ENCODE measurements at places on chromosomes 11 and 22.

GRCh38 chr11:12890476-12890875 is 118.6 kb upstream of the RASSF10 start:
- no peak for DNase-seq

DNA sequence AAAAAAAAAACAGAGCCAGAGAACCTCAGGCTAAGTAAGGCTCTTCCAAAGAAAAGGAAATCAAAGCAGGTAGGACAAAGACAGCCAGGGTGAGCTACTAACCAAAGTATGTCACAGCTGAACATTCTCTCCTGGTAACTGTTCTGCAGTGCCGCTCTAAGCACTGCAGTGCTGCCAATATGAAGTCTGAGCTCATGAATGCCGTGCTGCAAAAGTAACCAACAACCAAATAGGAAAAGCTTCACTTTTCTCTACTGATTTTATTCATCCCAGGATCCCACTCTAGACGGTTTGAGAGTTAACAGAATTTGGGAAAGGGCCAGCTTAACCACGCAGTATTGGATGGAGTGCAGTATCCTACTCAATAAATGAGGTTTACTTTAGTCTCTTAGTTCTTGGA is 3.5 kb downstream of the SIK3 start:
- peak; percentile 21 for DNase-seq

- DNase-seq, result no peak
Observed at GRCh38 chr22:32528316-32528715, 53.7 kb downstream of the FBXO7 start.

GRCh38 chr11:123308077-123308476 is 113.0 kb upstream of the CLMP start:
- no peak for DNase-seq

DNA sequence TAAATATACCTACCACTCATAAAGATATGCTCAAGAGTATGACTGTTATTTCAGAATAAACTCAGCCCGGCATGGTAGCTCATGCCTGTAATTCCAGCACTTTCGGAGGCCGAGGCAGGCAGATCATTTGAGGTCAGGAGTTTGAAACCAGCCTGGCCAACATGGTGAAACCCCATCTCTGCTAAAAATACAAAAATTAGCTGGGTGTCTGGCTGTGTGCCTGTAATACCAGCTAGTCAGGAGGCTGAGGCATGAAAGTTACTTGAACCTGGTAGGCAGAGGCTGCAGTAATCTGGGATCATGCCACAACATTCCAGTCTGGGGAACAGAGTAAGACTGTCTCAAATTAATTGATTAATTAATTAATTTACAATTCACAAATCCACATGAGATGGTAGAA is 208.2 kb upstream of the PDGFD start:
- no peak for DNase-seq

DNA sequence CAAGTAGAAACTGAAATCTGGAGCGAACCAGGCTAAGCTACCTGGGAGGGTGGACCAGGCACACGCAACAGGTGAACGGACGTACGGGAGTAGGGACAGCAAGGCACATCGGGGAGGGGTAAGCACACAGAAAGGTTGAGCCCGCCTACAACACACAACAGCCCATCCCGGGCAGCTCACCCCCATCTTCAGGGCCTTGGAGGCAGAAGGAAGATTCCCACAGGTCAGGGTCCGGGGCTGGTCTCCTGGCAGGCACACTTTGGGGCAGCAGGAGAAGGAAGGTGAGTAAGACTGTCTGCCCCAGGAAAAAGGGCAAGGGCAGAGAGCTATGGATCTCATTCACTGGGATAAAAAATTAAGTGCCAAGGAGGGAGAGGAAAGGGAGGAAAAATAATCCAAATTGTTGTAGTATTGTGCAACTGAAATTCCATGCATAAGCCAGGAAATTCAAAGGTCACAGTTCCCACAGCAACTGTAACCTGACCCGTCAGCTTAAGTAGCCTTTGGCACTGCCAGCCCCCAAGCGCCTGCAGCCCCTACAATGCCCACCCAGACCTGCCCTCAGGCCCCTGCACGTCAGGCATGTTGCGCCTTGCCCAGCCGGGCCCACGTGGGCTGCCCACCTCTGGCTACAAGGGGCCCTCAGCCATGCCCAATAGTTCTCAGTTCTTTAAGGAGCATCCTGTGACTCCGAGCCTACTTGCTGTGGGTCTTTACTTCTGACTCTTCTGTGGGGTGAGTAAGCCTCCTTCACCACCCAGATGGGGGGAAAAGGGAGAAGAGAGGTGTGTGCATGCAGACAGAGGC is 51.8 kb downstream of the MICAL3 start:
- peak; percentile 61 for DNase-seq

DNA sequence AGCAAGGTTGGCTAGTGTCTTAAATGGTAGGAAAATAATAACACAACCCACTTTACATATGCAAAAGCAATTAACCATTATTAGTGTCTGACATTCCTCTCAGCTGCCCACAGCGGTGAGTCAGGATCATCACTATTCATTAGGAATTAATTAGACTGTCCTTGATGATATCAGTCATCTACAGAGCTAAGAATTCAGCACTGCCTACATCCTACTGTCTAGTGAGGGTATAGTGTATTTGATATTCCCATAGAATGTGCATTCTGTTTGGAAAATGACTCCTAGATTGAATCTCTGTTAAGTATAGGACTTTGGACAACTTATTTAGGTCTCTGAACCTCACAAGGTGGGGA is 82.2 kb downstream of the TEAD1 start:
- no peak for DNase-seq

DNA sequence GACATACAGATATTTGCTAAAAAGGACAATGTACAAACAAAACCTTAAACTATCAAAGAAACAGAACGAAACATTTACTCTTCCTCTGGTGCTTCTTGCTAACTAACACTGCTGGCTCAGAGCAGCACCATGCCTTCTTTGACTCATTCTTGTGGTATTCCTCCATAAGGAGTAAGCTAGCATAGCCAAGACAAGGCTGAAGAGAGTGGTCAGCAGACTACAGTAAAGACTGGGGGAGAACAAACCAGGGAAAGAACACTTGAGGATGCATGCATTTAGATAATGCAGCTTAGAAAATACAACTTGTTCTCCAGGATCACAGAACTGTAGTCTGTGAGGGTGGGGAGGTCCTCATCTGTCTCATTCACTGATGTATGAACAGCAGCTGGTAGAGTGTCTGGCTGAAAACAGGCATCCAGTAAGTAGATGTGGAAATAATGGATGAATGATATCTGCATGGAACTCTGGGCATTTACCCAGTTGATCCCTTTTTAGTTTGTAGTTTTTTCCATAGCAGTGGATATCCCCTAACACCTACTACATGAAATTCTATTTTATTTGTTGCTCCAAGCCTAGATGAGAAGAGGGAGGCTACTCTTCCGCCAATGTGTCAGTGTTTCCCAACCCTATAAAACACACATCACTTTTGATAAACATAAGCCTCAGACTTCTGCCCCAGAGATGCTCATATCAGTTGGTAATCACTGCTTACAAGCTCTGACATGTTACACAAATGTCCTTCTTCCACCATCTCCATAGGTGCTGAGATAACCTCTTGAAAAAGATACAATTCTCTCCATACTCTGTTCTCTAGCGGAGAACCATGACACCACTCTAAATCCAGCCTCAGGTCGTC is 7.3 kb downstream of the SNX19 start:
- DNase-seq, result peak; percentile 51

- peak; percentile 11 for DNase-seq
Observed at GRCh38 chr11:107040433-107041087, 22.3 kb upstream of the GUCY1A2 start.

DNA sequence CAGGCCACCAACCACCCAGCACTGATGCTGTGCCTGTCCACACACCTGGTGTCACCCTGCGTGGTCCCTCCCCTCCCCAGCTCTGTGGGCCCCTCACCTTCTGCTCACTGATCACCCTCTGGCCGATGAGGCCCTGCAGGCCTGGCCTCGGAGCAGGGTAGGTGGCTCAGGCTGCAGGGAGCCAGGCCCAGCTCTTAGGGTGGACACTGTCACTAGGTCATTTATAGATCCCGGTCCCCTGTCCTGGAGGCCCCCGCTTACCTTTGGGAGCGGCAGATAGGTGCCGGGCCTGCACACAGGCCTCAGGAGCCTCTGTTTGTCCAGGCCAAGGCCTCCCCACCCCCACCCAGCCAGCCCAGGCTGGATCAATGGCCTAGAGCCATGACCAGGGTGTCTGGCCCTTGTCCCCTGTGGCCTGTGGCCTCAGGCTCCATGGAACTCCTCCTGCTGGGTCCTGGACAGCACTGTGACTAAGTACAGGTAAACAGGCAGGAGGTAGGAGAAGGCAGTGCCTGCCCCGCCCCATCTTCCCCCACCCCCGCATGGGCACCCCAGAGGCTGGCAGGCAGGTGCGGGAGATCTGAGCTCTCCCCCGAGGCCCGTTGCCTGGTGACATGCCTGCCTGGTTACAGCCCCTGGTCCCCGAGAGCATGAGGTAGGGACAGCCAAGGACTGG is at the start of gene TMPRSS6:
TMPRSS6 (minus strand) TSS at position 472 of the 676 bp plus-strand sequence. CDS start 6,296 bp downstream, outside the sequence.
- no peak for DNase-seq

- DNase-seq, result no peak
Observed at GRCh38 chr22:27214691-27215090, 557.3 kb downstream of the MIAT start.

GRCh38 chr22:48636746-48637145 is 1190.9 kb downstream of the BRD1 start:
- DNase-seq, result no peak

GRCh38 chr22:41127451-41127850 is 35.1 kb downstream of the EP300 start:
- DNase-seq, result no peak

DNA sequence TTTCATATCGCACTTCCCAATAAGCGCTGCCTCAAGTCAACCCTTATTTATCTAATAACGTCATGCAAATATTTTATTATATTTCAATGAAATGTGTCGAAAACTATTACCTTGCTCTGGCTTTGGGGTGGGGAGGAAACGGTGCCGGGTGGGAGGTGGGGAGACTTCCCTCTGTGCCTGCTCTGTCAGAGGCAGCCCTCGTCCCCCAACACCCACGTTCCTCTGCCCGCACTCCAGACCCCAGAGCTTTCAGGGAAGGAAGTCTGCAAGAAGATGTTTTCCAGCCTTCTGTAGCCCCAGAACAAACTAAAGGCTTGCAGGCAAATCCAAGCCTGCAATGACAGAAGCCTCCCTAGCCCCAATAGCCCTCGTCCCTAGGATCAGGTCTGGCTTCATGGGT is 235.7 kb downstream of the BUD13 start:
- DNase-seq, result no peak

- peak; percentile 56 for DNase-seq
Observed at GRCh38 chr11:13098616-13099289, 89.6 kb downstream of the RASSF10 start.

- DNase-seq, result no peak
Observed at GRCh38 chr11:111691176-111691575, 75.0 kb downstream of the PPP2R1B start.

- no peak for DNase-seq
Observed at GRCh38 chr11:6225896-6226295, 8.5 kb downstream of the FHIP1B start.

DNA sequence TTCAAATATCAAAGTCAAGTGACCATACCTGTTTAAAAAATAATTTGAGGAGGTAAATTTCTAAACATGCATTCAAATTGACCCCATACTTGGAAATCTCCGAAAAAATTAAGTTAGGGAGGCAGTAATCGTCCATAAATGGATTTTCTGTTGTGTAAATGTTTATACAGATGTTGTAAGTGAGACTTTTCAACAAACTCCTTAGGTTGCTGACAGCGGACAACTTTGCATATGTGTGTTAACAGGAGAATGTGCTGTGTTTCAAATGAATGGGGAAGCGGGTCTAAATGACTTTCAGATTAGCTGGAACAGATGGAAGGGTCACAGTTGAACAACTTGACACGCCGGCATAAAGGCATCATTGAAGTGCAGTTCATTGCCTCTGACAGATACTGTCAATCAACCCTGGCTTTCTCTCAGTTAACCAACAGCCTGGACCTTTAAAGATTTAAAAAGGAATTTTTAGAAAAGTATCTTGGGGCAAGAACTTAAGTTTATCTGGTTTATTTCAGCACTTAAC is 98.2 kb upstream of the DBX1 start:
- DNase-seq, result no peak

DNA sequence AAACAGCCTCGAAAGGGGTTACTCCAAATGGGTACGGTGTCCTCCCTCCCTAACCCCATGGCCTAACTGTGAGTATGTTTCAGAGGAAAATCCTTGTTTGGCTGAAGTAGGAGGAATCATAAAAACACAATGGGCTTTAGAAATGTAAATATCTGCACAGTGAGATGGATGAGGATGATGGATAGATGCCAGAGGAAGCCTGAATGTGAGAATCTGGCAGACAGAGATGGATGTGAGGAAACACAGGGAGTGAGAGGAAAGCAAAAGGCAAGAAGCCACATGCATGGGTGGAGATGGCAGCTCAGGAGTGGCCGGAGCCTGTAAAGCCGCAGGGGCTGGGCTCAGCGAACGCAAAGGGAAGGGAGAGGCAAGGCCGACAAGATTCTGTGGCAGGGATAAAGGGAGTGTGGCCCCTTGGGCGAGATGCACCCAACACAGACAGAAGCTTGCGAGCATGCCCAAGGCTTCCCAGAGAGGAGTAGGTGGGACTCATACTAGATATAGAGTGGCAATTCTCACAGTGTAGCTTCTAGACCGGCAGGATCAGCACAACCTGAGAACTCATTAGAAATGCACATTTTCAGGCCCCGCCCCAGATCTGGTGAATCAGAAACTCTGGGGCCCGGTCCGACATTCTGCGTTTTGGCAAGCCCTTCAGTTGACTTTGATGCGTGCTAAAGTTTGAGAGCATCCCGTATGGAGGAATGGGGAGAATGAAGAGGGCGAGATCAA is 237.3 kb upstream of the CADM1 start:
- DNase-seq, result no peak

DNA sequence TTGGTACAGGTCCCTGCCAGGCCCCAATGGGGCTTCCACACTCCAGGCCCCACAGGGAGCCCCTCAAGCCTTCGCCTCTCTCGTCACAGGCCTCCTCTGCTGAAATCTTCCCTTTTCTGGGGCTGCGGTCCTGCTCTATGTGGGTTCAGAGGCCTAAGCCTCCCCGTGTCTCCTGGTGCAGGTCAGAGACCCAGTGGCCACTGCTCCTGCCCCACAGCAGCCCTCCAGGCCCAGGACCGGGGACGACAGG is 5.9 kb upstream of the IFITM3 start:
- DNase-seq, result no peak

DNA sequence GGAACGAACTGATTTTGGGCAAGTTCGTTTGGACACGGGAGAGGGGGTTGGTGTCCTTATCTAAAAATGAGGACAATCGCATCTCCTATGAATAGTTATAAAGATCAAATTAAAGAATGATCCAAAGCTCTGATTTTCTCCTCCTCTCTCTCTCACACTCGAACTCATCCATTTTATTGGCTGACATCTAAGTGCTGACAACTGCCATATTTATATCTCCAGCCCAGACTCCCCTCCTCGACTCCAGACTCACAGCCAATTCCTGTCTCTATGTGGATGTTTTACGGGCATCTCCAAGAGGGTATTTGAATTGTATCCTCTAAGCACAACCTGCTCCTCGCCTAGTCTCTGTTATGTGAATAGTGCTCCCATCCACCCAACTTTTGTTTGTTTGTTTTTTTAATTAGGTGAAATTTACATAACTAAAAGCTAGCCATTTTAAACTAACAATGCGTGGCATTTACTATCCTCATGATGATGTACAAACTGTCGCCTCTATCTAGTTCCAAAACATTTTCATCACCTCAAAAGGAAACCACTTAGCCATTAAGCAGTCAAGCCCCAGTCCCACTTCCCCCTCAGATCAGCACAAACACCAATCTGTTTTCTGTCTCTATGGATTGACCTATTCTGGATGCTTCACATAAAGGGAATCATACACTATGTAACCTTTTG is 4.0 kb downstream of the SYN3 start:
- no peak for DNase-seq

Data from PC-3 (cell line).